ENCODE measurements at places on chromosomes 3 and 15. TPM values are rescaled to one million over a fixed set of nuclear protein-coding genes. Genes with fewer than 3 reads are reported as not detected.

The MUC20 gene
- total RNA-seq = 2.8 TPM

The PRSS50 gene
- not detected for total RNA-seq

The RHOV gene
- not detected for total RNA-seq

The CMSS1 gene
- total RNA-seq = 28.0 TPM

The CFAP100 gene
- total RNA-seq = not detected

The FBXW12 gene
- total RNA-seq = not detected

The IL5RA gene
- total RNA-seq = not detected

The CCDC54 gene
- total RNA-seq = not detected

The ALG1L2 gene
- total RNA-seq = not detected

The GOLGA6L10 gene
- total RNA-seq = 1.1 TPM

The USP4 gene
- 77.8 TPM for total RNA-seq

The CPNE9 gene
- 0.33 TPM for total RNA-seq

The KLHL6 gene
- total RNA-seq = 47.1 TPM

The SAMMSON gene
- total RNA-seq = not detected

The GOLGA8Q gene
- 2.3 TPM for total RNA-seq

The NR1I2 gene
- total RNA-seq = 0.13 TPM

The TEX55 gene
- total RNA-seq = not detected

The CNTN4 gene
- not detected for total RNA-seq

The MED12L gene
- 1.6 TPM for total RNA-seq

The UACA gene
- 1.3 TPM for total RNA-seq

The CRYBG3 gene
- 12.8 TPM for total RNA-seq

The GOLGA6B gene
- not detected for total RNA-seq

The GRK7 gene
- total RNA-seq = not detected

The CCDC39 gene
- not detected for total RNA-seq

The SMAD6 gene
- 0.53 TPM for total RNA-seq

The MYZAP gene
- not detected for total RNA-seq

The WDR49 gene
- total RNA-seq = not detected

The SKOR1 gene
- 0.23 TPM for total RNA-seq

The VIPR1 gene
- total RNA-seq = 9.6 TPM

The TM6SF1 gene
- total RNA-seq = 22.0 TPM

The EFHB gene
- 0.58 TPM for total RNA-seq

The MLF1 gene
- 1.5 TPM for total RNA-seq

The P2RY1 gene
- total RNA-seq = 0.05 TPM

The ZNF662 gene
- 0.10 TPM for total RNA-seq

The ZNF385D gene
- not detected for total RNA-seq

The GOLGA6L1 gene
- not detected for total RNA-seq

The PARP16 gene
- total RNA-seq = 14.9 TPM

The LYSMD2 gene
- 14.9 TPM for total RNA-seq

The CPN2 gene
- not detected for total RNA-seq

The STX19 gene
- total RNA-seq = not detected

The CPA3 gene
- total RNA-seq = not detected

The SPINK8 gene
- not detected for total RNA-seq

The GASK1A gene
- total RNA-seq = not detected

The FOXB1 gene
- total RNA-seq = 5.2 TPM

The NEK10 gene
- total RNA-seq = 0.86 TPM

The CCDC80 gene
- 0.25 TPM for total RNA-seq

The SLITRK3 gene
- total RNA-seq = not detected

The TP63 gene
- 1.1 TPM for total RNA-seq

The IMP3 gene
- total RNA-seq = 75.5 TPM
